ENCODE measurements at places on chromosomes 4 and X.

- DNase-seq: no peak
Observed at GRCh38 chr4:39706741-39707511, 9.0 kb downstream of the UBE2K start.

DNA sequence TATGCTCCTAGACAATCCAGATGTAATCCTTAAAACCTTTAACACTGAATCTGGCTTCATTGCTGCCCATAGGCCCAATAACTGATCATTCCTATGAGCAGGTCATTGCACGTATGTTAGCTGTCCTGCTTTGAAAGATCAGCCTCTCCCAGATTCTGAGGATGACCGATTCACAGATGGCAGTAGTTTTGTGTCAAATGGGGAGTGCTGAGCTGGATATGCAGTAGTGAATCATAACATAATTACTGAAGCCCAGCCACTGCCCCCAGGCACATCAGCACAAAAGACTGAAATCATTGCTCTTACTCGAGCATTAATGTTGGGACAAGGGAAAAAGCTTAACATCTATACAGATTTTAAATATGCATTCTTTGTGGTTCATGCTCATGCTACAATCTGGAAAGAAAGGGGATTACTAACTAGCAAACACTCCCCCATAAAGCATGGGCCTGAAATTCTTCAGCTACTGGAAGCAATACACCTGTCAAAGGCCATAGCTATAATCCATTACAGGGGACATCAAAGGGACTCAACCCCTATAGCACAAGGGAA lies 16.4 kb upstream of the ZNF280C start:
- DNase-seq: no peak

- no peak for DNase-seq
Observed at GRCh38 chr4:39083164-39083563, 21.1 kb downstream of the KLHL5 start.

GRCh38 chr4:7956270-7956808 lies 16.7 kb upstream of the AFAP1 start:
- DNase-seq: no peak

GRCh38 chrX:67544281-67545035 lies 637 bp downstream of the AR start:
- DNase-seq: no peak

- DNase-seq: no peak
Observed at GRCh38 chr4:68132342-68132741, 2.7 kb upstream of the TMPRSS11F start.

GRCh38 chrX:39730662-39731329 lies 367.0 kb downstream of the BCOR start:
- DNase-seq: no peak
